ENCODE measurements at places on chromosomes 3 and 15.

GRCh38 chr3:41129731-41130130, 69.6 kb upstream of the CTNNB1 start:
- DNase-seq = no peak

- no peak for DNase-seq
These were observed 92.3 kb downstream of the FOXP1 start for GRCh38 chr3:71491154-71491752.

DNA sequence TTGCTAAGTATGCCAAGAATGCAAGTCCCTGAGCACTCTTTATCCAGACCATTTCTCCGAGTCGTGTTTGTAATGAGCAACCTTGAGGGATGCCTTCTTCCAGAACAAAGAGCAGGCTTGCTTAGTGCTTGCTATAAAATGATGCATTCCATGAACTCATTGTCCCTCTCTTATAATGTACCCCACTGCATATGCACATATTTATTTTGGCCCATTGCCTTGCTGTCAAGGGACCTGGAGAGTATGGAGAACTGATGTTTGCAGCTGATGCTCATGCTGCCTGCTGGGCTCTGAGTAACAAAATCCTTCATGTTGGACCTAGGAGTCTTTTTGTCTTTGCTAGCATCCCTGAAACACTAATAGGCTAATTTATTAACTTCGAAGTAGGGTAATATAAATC, 97.8 kb upstream of the AADACL2 start:
- no peak for DNase-seq

DNA sequence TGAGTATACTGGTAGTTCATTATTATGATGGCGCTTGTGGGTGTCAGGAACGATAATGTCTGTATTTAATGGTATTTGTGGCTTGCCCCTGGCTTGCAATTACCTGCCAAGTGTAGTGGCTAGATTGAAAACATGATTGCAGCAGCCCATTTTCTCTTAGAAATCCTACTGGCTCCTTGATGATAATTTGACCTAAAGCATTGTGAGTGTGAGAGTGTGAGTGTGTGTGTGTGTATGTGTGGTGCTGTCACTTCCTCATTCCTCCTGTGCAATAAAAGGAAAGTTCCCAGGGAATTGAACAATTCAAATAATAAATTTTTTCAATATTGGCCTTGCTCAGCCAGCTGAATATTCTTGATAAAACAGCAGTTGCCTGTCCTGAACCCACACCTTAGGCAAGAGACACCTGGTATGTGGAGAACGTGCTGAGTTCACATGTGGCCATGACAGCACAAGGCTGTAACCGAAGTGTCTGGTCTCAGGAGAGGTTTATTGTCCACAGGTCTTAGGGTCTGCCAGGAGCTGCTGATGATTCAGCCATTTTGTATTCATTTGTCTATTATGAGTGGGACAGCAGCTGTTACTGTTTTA, 193.3 kb downstream of the CD47 start:
- no peak for DNase-seq

- no peak for DNase-seq
These were observed 13.1 kb downstream of the TNK2 start for GRCh38 chr3:195895078-195895860.

DNA sequence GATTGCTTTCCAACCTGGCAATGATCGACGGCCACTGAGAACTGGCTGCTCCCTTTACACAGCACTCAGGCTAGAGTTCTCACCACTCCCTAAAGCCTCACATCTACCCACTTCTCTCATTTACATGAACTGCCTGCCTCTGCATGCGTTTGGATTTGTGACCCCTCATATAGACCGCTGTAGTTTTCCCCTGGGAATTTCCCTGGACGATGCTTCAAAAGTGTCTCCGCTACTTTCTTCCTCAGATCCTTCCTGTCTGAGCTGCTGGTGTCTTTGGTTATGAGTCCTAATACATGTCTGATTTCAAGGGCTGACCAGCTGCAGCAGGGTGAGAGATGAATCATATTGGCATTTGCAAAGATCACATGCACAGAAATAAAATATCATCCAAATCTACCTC, 116.7 kb upstream of the ETV5 start:
- no peak for DNase-seq

DNA sequence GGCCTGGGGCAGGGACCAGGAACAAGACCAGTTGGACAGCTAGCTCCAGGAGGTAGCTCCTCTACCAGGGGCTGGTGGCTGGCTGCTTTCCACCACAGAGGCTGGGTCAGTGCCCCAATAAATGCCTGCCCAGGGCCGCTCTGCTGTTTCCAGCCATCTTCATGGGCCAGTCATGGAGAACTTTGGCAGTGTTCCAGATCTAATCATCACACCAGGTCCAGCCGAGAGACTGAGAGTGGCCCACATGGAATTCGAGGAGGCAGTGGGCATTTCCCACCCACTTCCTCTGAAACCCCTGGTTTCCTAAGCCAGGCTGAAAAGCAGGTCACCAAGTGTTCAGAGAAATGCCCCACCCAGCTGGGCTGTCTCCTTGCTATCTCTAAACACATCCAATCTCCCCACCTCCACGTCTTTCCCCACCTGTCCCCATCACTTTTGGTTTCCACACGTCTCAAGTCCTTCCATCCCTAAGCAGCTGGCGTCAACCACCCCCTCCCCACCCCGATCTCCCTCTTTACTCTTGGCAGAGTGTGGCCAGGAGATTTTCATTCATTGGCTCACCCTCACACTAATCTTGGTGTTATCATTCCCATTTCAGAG, 190.0 kb upstream of the LINGO1 start:
- DNase-seq = no peak

DNA sequence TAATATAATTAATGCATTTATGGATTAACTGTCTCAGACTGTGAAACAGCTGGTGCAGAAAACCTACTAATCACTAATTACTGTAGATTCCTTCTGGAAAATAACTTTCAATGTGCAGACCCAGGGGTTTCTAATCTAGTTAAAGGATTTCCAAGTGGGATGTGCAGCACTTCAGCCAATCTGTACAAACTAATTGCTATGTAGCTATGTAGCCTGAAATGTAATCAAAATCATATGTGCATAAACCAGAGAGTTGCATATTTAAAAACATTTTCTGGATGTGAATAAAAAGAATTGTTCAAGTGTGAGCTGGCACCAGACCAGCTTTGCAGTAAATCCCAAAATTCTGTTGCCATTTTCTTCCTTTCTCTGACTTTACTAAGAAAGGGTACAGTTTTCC, 127.5 kb upstream of the CD96 start:
- no peak for DNase-seq

DNA sequence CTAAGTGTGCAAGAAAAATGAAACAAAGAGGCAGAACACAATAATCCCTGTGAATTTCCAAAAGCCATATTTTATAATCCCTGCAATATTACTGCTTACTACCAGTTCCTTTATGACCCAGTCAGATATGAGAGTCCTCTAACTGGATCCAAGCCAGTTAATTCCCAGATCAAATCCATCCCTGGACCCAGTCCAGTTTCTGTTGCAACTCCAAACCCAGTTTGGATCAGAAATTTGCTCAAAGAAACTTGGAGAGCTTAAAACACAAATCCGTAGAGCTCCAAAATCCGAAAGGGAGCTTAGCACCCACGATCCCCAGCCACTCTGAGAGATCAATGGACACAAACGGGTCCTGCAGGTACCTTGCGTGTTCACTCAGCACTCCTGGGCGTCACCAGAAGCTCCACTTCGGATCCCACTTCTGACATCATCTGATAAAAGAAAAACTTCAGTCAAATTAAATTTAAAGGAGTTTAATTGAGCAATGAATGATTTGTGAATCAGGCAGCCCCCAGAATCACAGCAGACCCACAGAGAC, 32.6 kb upstream of the THUMPD3 start:
- no peak for DNase-seq

DNA sequence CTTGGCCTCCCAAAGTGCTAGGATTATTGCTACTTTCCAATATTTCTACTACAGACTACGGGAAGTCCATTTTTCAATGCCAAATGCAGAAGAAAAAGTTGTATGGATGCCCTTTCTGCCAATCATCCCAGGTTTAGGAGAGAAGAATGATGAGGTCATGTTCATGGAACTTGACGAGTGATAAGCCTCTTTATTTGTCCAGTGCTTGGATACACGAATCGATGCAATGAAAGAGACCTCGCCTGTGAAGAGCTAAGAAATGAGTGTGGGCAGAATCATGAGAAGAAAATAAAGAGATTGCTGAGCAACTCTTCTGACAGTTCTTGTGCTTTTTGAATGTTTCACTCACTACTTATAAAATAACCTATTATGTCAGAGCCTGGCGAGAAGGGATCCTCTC, 996 bp upstream of the SLC28A1 start:
- no peak for DNase-seq

DNA sequence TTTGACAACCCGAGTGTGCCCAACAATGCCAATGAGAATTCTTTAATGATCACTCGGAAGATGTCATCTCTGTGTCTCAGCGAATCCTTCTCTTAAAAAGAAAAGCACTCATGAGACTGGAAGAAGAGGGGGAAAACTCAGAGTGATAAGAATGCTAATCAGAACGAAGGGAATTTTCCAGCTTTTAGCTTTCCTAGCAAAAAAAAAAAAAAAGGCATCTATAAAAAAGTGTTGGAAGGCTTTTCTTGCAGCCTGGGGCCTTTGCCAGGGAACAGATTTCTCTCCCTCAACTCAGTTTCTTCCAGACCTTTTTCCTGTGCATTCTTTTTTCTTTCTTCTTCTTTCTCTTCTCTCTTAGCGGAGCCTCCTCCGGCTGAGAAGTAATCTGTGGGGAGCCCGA, 80.5 kb upstream of the NEO1 start:
- DNase-seq = no peak

DNA sequence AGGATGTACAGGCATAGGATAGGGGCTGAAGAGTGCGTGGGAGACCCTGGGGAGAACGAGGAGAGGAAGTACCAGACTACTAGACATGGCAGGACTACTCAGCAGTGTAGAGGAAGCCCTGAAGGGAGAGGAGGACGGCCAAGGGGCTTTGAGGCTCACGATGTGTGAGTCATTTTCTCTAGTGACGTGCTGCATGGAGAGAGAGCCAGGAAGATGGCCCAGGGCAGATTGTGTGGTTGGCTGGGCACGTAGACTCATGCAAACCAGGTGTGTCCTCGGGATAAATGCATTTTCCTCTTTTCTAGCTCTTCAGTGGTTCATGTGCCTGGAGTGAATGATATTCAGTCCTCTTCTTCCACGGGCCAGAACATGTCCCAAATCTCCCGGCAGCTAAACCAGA, 115.0 kb upstream of the ABHD17C start:
- no peak for DNase-seq

DNA sequence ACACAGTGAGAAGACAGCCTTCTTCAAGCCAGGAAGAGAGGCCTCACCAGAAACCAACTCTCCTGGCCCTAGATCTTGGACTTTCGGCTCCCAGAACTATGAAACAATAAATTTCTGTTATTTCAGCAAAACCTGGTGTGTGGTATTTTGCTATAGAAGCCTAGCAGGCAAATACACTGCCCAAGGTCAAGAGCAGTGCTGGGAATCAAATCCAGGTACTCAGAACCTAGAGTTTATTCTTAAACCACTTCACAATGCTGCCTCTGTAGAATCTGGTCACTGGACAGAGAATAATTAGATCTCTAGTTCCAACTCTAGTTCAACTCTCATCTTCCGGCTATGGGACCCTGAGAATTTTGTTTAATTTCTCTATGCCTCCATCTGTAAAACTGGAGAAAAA, 46.6 kb downstream of the ATP13A4 start:
- no peak for DNase-seq

GRCh38 chr3:102307442-102307841, 127.4 kb upstream of the ZPLD1 start:
- no peak for DNase-seq

DNA sequence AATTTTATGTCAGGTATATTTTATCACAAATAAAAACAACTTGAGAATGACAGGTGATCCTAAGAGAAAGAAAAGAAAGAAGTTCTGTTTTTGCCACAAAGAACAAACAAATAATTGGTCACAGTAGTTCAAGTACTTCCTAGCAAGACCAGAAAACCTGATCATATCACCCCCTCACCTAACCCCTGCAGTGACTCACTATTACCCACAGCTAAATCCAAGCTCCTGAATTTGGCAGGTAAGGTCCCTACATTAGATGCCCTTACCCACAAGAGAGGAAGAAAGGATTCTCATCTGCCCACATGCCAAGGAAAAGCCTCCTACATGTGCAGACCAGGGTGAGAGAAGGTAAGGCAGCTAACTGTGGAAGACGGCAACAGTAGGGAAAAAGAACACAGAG, 4.4 kb downstream of the SSUH2 start:
- DNase-seq = no peak

- DNase-seq = no peak
These were observed 3.1 kb downstream of the MST1R start for GRCh38 chr3:49900491-49901153.

- DNase-seq = no peak
These were observed at the start of gene DAZL for GRCh38 chr3:16604887-16605602. DAZL (minus strand) TSS chr3:16605423; CDS start chr3:16605205, 218 bp downstream.

- DNase-seq = no peak
These were observed 161.0 kb upstream of the RORA start for GRCh38 chr15:61390138-61390537.

- DNase-seq = no peak
These were observed 29.6 kb upstream of the BHLHE40 start for GRCh38 chr3:4949659-4950058.

GRCh38 chr3:55903680-55904079, 416.6 kb upstream of the WNT5A start:
- DNase-seq = no peak

DNA sequence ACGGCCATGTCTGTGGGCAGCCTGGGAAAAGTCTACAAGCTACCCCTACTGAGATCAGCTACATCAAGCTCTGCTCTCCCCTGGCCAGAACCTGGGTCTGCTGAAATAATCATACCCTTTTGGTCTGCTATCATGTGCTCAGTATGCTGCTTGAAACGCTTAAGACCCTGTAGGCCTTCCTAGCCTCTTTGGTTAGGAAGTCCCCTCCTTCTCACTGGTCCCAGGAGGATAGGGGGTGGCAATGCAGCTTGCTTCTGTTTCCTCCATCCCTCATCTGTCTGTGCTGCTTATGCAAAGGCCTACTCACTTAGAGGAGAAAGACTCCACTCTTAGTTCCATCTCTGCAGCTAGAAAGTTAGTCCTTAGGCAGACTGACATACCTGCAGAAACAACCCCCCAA, 118.2 kb upstream of the RASGRP1 start:
- DNase-seq = no peak

GRCh38 chr15:26083457-26083856, 220.3 kb upstream of the ATP10A start:
- no peak for DNase-seq

DNA sequence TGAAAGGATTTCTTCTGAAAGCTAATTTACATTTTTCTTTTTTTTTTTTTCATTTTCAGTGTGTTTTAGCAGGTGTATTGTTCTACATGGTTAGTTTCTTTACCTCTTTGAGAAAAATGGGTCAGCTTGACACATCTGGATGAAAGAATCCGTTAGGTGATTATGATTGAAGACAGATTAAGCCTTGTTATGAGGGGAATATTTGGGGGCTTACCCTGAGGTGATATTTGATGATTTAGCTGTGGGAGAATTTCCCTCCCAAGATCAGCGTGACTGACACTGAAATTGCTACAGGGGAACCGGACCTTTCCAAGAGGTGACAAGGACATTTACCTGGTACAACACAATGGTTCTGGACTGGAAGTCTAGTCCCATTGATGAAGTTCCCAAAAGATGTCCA, 147.5 kb downstream of the NFKBIZ start:
- no peak for DNase-seq

Measured in forelimb muscle (tissue), 1 donor.